Spinal cord (tissue), 10 donors: ENCODE measurements at places on chromosomes 3 and 15. TPM values are rescaled to one million over a fixed set of nuclear protein-coding genes. Genes with fewer than 3 reads are reported as not detected.

GRCh38 chr3:115648559-115648958, 25.2 kb downstream of the GAP43 start:
- H3K4me1 ChIP-seq, result no peaks in the 10 kb centered on the region
- H3K36me3 ChIP-seq, result no peaks in the 10 kb centered on the region
- no peaks in the 10 kb centered on the region for H3K27me3 ChIP-seq
- no peak for DNase-seq
- no peak overlapping the region for H3K27ac ChIP-seq

DNA sequence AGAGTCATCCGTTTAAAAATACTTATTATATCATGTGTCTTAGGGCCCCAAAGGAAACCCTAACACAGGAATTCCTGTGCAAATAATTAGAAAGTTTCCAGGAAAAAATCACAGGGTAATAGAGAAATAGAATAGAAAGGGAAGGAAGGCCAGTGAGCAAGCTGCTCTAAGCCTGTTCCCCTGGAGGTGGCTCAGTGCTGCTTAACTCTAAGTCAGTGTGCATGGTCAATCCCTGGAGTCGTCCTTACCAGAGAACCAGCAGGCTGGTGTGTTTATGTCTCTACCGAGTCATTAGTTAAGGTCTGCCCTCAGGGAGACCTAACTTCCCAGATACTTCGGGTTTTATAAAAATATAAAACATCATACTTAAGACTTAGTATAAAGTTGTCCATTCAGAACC, 21.0 kb upstream of the MCF2L2 start:
- H3K4me3 ChIP-seq, result peak overlapping the region; percentile 87
- H3K4me1 ChIP-seq, result peaks cover 3% of the 10 kb centered on the region
- no peaks in the 10 kb centered on the region for H3K27me3 ChIP-seq
- no peak overlapping the region for H3K27ac ChIP-seq

DNA sequence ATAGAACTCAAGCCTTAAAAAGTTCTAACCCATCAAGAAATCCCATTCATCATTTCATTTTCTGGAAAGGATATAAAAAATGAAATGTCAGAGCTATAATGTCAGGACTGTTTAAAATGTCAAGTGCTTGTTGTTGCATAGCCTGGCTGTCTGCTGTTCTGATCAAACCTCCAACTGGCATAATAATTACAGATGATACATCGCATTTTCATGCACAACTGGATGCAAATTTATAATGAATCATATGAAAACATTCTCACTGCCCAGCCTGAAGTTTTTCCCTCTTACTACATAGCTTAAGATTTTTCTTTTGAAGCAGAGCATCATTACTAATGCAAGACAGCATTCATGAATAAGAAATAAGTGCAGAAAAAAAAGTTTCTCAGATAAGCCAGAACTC, 46.5 kb downstream of the GUCA1C start:
- no peak overlapping the region for H3K27ac ChIP-seq
- no peak overlapping the region for H3K4me3 ChIP-seq
- DNase-seq, result no peak
- no peaks in the 10 kb centered on the region for H3K4me1 ChIP-seq
- H3K36me3 ChIP-seq, result no peaks in the 10 kb centered on the region

GRCh38 chr3:70085613-70086012, 86.1 kb downstream of the SAMMSON start:
- H3K4me3 ChIP-seq, result no peak overlapping the region
- H3K27me3 ChIP-seq, result no peaks in the 10 kb centered on the region
- no peak for DNase-seq
- no peaks in the 10 kb centered on the region for H3K4me1 ChIP-seq
- H3K27ac ChIP-seq, result no peak overlapping the region

DNA sequence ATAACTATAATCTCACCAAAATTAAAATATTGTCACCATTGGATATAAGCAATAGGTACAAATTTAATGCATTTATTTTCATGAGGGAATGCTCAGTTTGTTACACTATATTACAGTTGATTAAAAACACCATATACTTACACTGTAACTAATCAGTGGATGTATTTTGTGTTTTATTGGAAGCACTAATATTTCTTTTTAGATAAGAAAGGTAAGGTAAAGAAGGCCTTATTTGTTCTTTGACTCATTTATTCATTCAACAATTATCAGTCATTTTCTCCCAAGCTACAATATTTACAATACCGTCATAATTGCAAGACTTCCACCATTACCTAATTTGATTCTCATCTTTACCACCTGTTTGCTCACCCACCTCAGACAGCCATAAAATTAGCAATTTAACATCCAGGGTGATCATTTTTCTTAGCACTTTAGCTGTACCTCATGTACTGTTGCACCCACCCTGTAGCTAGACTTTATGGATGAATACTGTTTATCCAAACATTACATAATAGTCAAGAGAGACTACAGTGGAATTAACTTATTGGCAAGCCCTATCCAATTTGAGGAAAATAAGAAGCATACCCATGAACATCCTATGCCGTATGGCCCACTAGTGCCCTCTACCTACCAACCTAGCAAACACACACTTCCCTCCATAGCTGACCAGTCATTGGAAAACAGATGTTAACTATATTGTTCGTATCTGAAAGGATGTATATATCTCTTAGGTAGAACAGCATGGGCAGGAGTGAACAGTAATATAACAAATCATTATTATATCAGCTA, 229.6 kb downstream of the BBX start:
- no peaks in the 10 kb centered on the region for H3K4me1 ChIP-seq
- H3K27me3 ChIP-seq, result no peaks in the 10 kb centered on the region
- no peak overlapping the region for H3K4me3 ChIP-seq
- DNase-seq, result no peak
- H3K27ac ChIP-seq, result no peak overlapping the region
- no peaks in the 10 kb centered on the region for H3K36me3 ChIP-seq

GRCh38 chr3:32947789-32948238, 3.6 kb upstream of the CCR4 start:
- peak; percentile 13 for DNase-seq
- H3K27me3 ChIP-seq, result no peaks in the 10 kb centered on the region
- H3K4me3 ChIP-seq, result no peak overlapping the region
- H3K4me1 ChIP-seq, result no peaks in the 10 kb centered on the region
- no peak overlapping the region for H3K27ac ChIP-seq
- H3K36me3 ChIP-seq, result no peaks in the 10 kb centered on the region

- no peak overlapping the region for H3K4me3 ChIP-seq
- DNase-seq, result no peak
- H3K27ac ChIP-seq, result no peak overlapping the region
- H3K27me3 ChIP-seq, result no peaks in the 10 kb centered on the region
Measured at GRCh38 chr3:171371354-171371753, 88.9 kb downstream of the TNIK start.

Gene IGDCC3
- 3.6 TPM for total RNA-seq

Gene WNT5A
- total RNA-seq, result 25.0 TPM

Gene CLDN11
- total RNA-seq, result 328 TPM
